NCI-H524 (cell line): ENCODE measurements at places on chromosomes 2 and 18.
A peak's percentile ranks its signal among the peaks of the same experiment; 100 is the strongest.

- DNase-seq, result no peak
These were observed 34.9 kb downstream of the EFR3B start for GRCh38 chr2:25076749-25077148.

GRCh38 chr18:68438983-68439382 lies 275.9 kb downstream of the TMX3 start:
- DNase-seq, result no peak

DNA sequence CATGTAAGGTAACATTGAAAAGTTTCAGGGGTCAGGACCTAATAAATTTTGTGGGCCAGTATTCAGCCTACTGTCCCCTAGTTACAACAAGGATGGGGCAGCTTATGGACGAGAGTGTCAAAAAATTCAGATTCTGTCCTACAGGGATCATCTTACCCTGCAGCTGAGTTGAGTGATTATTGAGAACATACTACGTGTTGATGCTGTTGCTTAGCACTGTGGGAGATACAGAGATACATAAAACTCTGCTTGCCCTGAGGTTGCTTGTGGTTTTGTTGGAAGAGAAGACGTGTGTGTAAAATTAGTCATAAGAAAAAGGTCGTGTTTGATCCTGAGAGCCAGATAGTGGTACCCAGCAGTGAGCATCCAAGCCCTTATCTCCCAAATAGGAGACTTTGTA lies 253.2 kb downstream of the NEDD4L start:
- no peak for DNase-seq

GRCh38 chr2:40123326-40123725 lies 328.6 kb downstream of the SLC8A1 start:
- DNase-seq, result no peak

DNA sequence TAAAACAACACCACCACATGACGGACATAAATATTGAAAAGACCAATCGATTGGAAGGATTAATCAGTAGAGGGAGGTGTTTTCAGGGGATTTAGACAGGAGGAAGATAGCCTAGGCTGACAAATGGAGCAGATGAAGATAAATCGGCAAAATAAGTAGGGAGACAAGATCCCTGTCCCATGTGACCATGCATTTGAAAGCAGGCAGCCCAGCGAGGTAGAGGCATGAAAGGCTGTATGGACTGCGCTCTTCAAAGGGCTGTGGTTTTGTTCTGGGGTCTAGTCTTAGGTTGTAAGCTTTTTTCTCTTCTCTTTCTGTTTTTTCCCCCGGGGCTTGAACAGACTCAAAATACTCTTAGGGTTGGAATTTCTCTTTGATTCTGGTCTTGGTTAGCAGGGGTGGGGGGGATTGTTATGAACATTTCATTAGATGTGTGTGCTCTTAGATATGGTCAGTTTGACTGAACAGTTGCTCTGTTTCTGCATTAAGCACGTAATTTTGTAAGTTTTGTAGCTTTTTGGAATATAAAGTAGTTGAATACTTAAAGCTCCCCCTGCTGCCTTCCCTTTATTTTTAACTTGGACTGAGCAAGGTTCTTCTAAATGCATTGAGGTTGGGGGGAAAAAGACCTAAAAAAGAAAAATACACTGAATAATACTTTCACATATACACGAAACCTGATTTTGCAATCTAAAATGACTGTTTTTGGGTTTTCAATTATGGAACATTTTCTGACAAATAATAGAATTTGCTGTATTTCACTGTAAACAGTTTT lies 32.2 kb downstream of the ZNF532 start:
- peak; percentile 82 for DNase-seq

DNA sequence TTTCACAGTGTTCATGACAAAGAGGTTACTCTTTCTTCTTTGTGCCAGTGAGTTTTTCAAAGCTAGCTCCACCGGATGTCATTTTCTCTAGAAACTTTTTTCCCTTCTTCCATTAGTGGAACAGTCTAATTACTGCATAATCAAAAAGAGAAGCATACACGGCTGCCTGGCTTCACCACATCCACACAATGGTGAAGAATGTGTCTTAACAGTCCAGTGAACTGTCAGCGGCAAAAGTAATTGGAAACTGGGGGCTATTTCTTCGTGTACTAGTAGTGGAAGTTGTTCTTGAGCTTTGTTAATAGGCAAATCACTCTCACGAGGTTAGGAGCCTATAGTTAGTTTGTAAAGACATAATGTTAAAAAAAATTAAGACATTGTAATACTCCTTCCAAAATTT lies 32.9 kb upstream of the PIK3C3 start:
- no peak for DNase-seq

DNA sequence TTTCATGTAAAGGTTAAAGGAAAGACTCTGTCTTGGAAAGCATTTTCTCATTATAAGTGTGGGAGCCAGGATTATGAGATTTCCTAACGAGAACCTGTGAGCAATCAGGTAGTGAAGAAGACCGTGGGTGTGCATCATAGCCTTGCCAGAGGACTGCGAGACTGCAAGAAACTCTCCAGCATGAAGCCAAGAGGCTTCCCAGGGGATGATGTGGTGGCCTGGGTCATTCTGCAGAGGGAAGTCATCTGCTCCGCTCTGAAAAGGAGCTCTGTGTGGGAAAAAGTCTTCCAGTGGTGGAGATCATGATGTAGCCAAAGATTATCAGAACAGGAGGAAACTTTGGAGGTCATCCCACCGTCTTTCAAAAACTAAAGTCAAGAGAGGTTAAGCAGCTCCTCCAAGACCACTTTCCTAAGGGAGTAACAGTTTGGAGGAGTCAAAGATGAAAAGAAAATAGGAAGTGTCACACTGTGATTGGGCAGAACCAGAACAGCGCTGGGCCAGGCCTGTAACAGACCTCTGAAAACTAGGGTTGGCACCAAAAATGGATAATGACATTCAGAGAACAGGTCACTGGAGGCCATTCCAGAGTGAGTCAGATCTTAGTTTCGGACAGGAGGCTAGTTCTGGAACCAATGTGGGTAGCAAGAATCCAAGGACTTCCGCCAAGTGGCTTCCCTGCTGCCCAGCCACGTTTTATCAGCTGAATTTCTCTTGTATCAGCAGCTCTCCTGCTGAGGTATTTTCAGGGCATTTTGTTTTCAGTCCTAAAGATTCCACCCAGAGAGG lies 113.0 kb downstream of the LRATD1 start:
- DNase-seq, result no peak

DNA sequence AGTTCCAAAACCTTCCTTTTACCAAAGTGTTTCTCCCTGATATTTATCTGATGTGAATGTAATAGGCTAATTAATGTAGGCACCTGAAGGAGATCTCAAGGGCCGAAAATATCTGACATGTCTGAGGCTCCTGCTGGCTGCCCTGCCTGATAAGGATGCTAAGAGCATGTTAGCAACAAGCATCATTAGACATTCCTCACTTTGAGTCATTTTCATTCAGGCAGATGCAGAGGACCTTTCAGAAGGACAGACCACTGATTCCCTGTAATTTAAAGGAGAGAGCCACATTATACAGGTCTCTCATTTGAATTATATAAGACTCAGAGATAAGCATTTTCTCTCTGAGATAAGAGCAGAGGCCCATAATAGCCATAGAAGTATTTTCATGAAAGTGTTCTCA lies 222.4 kb upstream of the NCKAP5 start:
- no peak for DNase-seq

DNA sequence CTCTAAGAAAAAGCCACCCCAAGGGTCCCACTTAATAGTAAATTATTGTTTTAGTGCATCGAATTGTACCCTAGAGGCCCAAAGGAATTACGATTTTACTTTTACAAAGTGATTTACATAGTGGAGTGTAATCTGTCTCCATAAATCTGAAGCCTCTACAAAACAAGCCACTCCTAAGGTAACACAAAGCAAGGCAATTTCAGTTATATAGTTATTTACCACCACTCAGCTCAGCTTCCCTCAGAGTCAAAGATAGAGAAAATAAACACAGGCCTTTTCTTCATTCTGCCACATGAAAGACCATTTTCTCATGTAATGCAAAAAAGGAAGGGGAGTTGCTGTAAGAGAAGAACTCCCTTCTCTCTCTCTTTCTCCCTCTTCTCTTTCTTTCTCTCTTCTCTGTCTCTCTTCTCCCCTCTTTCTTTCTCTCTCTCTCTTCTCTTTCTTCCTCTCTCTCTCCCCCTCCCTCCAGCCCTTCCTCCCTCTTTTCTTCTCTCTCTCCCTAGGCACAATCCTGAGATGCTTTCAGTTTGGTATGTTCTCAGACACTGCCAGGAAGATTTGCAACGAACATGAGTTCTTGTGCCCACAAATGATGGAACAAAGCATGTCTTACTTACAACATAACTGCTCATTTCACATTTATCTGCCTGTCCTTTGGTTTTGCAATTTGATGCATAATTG lies 264.5 kb downstream of the BCL2 start:
- DNase-seq, result no peak

GRCh38 chr2:98099939-98100743 lies 13.2 kb downstream of the VWA3B start:
- DNase-seq, result peak; percentile 37
